ENCODE measurements at places on chromosomes 16 and 17.
A peak's percentile ranks its signal among the peaks of the same experiment; 100 is the strongest.

DNA sequence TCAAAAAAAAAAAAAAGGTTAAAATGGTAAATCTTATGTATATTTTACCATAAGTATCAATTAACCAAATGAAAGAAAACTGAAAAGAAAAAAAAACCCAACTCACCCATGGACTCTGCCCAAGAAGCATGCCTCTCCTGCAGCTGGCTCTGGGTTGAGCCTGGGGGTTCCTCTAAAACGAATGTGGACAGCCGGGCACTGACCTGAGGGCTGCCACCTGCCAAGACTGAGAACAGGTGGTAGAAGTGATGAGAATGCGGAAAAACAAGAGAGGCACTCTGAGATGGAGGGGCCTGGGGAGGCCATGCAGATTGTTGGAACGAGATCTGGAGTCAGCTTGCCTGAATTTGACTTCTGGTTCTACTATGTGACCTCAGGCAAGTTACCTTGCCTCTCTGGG is 85.5 kb upstream of the MSI2 start:
- DNase-seq = no peak

DNA sequence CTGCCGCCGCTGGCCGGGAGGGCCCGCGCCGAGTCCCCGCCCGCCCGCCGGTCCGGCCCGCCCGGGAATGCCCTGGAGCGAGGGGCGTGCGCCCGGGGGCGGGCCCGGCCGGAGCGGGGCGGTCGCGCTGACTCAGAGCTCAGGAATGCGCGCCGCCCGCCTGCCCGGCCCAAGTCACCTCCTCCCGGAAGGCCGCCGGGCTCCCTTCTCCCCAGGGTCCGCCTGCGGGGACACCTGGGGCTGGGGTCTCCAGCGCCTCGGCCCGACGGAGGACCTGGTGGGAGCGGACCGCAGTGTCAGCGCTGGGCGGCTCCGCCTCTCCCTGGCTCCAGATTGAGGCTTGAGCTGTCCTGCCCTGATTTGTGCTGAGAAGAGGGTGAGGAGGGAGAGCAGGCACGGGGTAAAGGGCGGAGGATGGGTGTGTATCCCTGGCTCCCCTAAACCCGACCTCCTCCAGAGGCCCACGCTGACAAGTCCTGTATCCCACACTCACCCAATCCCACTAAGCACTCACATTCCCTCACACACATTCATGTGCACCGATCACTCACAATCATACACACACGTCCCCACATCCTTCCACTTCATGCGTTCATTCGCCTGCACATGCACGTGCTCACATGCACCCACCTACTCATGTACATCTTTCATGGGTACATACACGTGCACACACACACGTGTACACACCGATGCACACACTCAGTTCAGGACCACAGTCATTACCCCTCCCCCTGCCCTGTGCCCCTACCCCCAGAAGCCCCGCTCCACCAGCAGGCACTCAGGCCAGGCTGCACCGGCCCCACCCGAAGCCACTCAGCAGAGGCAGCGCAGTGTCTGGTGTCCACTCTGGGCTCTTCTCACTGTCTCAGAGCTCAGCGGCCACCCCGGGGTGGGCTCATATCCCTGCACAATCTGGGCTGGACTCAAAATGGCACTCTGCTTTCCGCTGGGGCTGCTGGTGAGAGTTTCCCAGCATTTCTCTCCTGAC is at the start of gene RHBDF1:
Gene RHBDF1, minus strand, starts transcription at position 71 of the 988 bp plus-strand sequence. CDS start 7,616 bp downstream, outside the sequence.
- DNase-seq = no peak

- no peak for DNase-seq
These were observed 8.2 kb downstream of the NPTX1 start for GRCh38 chr17:80468242-80468641.

- DNase-seq = peak; percentile 48
These were observed 11.5 kb downstream of the ZNF597 start for GRCh38 chr16:3431779-3432219.

DNA sequence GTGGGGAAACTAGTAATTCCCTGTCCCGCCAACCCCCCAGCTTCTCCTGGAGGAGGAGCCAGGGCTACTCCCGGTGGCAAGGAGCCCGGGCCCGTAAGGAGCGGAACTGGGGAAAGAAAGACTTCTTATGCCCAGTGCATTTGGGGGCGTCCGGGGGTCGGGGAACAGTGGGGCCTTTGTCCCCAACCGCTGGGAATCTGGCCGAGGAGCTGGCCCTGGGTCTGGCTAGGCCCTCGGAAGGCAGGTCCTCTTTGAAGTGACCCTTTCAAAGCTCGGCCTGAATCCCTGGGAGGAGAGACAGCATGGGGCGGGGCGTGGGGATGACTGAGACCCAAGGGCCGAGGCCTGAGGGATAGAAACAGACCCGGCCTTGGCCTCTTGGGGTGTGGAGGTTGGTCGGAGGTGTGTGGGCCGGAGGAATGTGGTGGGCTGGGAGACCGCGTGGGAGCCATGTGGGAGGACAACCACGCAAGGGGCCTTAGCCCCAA is 6.0 kb downstream of the ARHGAP23 start:
- no peak for DNase-seq

DNA sequence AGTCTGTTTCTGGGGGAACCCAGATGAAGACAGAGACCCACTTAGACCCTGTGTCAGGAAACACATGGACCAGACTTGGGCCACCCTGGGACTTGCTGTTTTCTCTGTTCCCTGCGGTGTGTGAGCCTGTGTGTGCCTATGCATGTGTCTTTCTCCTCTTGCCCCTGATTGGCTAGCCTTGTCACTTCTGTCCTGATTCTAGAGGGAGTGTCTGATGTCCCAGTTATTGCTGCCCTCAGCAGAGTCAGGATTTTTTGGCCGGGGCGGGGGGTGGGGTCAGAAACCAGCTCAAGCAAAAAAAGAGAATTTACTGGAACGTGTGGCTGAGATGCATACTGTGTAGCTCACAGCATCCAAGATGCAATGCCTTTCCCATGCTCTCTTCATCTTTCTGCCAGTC is 30.5 kb downstream of the PLCG2 start:
- DNase-seq = no peak

DNA sequence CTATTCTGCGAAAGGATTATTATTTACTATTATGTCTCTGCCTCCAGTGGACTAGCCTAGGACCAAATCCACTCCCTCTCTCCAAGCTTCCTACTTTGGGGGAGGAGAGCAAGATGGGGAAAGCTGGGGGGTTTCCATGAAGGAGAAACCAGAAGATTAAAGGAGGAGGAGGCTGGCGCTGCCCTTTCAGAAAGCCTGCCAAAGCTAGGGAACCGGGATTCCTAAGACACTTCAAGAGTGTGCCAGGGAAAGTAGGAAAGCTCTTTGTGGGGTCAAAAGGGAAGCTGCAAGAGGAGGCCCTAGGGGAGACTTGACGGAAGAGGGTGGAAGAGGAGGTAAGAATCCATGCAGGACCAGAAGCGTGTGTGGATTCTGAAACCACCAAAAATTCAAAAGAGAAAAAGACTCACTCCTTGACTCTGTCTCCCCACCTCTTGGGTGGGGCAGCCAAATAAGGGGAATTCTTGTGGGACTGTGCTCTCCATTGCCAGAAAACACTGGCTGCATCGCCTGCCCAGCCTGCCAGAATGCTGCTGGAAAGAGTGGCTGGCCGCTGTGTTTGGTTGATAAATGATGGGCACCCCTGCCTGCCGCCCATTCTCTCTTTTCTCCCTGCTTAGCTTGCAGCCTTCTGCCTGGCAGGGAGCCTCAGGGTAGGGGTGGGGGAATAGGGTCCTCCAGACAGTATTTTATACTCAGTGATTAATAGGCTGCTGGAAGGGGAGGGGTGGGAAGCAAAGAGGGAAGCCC is 11.8 kb upstream of the KAT7 start:
- no peak for DNase-seq

GRCh38 chr16:87955302-87956097 is 4.3 kb downstream of the BANP start:
- no peak for DNase-seq

DNA sequence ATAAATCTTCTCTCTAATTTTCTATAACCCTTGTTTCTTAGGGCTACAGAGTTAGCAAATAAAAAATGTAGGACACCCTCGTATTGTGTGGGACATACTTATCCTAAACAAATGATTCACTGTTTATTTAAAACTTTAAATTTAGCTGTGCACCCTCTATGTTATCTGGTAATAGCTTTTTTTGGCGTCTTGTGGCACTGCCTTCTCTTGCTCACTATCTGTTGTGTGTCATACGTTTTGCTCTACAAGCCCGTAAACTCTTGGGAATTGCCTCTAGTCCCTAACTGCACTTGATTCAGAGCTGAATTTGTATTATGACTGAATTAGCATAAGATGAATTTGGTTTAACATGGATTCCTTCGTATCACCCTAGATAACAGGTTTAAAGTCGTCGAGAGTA is 144.3 kb upstream of the MYOCD start:
- DNase-seq = no peak

DNA sequence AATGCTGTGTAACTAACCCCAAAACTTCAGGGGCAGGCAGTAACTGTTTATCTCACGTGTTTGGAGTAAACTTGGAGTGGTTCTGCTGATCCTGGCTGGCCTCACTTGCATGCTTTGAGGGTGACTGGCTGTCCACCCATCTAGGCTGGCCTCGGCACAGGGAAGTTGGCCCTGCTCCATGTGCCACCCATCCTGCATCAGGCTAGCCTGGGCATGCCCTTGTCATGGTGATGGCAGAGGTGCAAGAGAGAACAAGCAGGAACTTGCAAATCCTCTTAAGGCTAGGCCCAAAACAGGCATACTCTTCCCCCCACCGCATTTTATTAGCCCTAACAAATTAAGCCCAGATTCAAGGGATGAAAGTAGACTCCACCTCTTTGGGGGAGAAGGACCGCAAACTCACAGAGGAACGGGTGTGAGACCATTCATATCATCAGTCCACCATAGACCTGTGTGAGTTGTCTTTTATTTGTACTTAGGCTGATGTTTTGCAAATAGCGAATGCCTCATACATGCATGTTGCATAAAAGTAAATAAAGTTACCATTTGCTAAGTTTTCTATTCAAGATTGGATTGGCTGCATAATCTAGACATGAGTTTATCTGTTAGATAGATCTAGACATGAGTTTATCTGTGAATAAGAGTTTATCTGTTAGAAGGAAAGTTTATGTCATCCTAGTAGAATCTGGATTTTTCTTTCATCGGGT is 221.0 kb downstream of the CCDC182 start:
- no peak for DNase-seq

GRCh38 chr16:64580558-64580957 is 541.3 kb downstream of the CDH11 start:
- no peak for DNase-seq

DNA sequence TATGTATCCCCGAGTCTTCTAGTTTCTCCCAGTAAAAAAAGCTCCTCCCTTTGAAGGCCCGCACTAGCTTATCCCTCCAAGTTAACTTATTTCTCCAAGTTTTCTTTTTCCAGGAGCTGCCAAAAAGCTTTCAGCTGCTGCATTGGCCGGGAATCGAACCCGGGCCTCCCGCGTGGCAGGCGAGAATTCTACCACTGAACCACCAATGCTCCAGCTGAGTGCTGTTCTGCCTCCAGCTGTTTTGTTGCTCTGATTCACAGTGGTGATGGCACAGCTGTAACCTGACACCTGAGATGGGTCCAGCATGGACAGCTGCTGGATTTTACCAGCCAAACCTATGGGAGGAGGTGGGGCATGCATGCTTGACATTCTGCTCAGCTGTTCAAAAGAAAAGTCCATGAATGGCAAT is 22.1 kb downstream of the VAC14 start:
- no peak for DNase-seq

DNA sequence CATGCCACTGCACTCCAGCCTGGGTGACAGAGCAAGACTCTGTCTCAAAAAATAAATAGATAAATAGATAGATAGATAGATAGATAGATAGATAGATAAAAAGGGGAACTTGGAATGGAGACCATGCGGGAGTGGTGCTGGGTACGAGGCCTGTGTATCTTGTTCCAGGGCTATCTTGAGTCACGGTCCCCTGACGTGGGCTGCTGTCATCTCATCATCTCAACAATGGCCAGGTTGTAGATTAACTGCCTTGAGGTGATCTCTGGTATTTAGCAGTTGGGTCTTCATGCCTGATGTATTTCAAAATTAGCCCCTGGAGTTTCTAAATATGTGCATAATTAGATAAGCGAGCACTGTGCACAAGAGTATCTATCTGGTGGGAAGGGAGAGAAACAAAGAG is 212.1 kb downstream of the CDRT15L2 start:
- DNase-seq = no peak

DNA sequence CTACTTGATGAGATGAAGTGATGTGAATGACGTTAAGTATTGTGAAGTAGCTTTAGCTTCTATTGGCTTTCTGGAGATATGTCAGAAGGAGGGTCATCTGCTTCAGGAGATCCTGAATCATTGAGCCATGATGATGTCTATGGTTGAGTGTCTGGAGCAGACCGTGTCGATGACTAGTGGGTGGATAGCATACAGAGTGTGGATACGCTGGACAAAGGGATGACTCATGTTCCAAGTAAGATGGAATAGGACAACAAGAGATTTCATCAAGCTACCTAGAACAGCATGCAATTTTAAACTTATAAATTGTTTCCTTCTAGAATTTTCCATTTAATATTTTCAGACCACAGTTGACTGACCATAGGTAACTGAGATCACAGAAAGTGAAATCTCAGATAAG is 116.1 kb upstream of the RBBP6 start:
- DNase-seq = no peak

- no peak for DNase-seq
These were observed 157.9 kb downstream of the PITPNC1 start for GRCh38 chr17:67534941-67535340.

DNA sequence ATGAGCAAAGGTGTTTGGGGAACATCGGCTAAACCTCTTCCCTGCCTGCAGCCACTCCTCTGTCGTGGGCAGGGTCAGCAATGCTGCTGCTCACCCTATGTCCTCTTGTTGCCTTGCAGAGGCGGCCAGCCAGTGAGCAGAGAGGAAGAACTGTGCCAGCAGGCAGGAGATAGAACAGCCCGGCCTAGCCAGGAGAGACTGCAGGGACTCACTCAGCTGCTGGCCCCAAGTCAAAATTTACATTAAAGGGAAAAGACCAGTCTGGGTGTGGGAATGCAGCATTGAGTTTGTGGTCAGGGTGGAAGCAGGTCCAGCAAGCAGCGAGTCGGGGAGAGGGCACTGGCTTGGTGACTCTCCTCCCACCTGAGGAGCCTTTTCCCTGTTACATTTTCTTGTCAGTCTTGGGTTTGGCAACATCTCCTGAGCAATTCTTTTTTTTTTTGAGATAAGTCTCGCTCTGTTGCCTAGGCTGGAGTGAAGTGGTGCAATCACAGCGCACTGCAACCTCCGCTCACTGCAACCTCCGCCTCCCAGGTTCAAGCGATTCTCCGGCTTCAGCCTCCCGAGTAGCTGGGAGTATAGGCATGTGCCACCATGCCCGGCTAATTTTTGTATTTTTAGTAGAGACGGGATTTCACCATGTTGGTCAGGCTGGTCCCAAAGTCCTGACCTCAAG is 22.7 kb downstream of the LIG3 start:
- DNase-seq = no peak

DNA sequence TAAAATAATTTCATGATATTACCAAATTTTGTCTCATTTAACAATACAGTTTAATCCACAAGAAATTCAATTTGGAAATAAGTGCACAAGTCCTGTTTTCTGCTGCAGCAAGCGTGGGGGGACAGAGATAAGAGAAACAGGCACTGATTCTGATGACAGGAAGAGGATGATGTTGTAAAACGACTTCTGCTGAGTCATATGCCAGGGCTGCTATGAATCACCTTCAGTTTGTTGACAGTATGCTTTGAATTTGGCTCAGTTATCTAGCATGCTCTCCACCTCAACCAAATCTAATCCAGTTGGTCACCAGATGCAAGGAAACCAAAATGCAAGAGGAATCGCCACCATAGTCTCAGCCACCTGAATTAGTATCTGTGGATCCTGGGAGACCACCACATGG is 244.1 kb upstream of the MON1B start:
- DNase-seq = no peak

- no peak for DNase-seq
These were observed 1287.8 kb upstream of the CDH8 start for GRCh38 chr16:63323722-63324705.
